ENCODE measurements at places on chromosomes 7 and 10.

DNA sequence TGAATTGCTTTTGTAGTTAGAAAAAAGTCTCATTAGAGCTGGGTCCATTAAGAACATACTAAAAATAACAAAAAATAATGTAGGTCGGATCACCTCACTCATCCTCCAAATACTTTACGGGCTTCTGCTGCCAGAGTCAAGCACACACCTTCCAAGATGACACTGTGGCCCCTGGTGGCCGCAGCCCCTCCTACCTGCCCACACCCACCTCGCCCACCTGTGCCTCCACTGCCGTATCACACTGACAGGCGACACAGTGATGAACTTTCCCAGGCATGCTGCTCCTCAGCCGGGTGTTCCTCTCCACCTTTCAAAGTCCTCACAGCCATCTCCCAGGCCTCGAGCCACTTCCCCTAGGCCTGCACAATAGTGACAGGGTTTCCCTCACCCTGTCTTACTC is 60.9 kb downstream of the STK17A start:
- no peak for DNase-seq

- DNase-seq, result no peak
Measured at GRCh38 chr10:108757946-108758345, 1165.4 kb downstream of the XPNPEP1 start.

- DNase-seq, result no peak
Measured at GRCh38 chr10:42594246-42594650, 44.1 kb downstream of the ZNF33B start.

DNA sequence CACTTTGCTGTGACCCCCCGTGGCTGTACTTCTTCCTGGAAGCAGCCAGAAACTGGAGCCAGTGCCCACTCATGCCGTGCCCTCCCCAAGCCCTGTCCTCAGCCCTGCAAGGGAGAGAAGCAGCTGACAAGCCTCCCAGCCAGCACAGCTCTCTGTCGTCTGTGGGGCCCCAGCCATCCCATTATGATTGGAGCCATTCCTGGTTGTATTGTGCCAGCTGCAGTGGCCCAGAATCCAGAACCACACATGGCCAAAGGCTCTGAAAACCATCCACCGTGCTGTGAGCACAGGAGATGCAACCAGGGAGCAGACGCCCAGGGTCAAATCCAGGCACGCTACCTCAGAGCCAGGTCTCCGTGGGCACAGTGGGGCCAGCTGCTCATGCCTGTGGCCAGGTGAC is 18.7 kb downstream of the GRID2IP start:
- DNase-seq, result no peak

- no peak for DNase-seq
Measured at GRCh38 chr7:133948588-133948987, 178.6 kb upstream of the LRGUK start.

- no peak for DNase-seq
Measured at GRCh38 chr7:124027236-124027635, 5.6 kb downstream of the TMEM229A start.

GRCh38 chr10:103757531-103758293 is 97.7 kb downstream of the SH3PXD2A start:
- DNase-seq, result no peak

DNA sequence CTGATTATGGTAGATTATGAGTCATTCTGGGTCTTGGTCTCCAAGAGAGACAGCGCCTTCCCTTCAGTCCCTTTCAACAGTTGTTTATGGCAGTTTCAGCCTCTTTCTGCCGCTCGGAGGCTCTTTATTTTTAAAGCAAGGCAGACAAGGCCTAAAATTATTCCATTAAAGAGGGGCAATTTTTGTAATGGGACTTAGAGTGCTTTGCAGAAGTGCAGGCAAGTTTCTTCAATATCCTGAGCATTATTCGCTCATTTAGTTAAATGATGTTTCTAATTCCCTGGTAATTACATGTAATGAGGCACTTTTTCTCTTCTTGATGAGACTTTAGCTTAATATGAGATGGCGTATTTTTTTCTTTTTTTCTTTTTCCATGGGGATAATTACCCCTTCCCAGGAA is 33.6 kb downstream of the BUB3 start:
- DNase-seq, result no peak

DNA sequence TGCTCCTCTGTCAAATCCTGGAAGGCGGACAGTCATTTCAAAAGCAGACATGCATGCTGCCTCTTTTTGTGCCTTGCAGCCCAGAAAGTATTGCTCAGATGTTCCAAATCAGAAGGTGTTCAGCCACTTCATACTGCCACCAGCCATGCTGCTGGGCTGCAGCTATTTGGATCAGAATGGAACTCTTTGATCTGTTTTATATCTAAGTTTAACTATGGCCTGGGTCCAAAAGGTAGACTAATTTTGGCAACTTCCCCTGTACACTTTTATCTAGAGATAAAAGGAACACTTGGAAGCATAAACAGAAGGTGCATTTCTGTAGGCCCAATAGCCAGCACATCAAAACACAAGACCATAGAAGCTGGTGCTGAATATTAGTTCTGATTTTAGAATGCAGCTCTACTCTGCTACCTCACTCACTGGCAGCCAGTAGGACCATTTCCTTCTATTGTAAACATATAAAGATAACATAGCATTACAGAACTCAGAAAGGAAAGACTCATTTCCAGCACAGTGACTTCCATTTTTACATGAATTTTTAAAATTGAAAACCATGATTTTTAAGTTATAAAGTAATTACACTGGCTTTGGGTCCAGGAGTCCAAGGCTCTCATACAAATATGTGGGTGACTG is 143.1 kb upstream of the CAV2 start:
- DNase-seq, result no peak

DNA sequence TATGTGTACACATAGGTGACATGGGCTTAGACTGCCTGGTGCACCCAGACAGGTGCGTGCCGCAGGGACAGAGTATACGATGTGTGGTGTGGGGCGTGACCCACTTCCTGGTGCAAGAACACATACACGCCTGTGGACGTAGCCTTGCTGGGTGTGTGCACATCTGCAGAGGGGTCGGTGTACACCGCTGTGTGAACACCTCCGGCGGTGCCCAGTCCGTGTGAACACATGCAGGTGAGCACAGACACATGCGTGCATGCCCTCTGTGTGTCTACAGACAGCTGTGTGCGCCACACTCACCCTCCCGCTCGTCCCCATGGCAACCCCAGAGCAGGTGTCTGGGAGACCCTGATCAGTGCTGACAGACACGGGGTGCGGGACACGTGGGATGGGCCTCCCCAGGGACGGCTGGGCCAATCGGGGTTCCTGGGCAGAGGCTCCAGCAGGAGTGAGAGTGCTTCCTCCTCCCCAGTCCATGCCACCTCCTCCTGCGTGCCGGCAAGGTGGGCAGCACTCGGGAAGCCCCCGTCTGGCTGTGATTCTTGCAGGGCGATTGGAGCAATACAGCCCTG is 23.4 kb downstream of the ELFN1 start:
- DNase-seq, result no peak

DNA sequence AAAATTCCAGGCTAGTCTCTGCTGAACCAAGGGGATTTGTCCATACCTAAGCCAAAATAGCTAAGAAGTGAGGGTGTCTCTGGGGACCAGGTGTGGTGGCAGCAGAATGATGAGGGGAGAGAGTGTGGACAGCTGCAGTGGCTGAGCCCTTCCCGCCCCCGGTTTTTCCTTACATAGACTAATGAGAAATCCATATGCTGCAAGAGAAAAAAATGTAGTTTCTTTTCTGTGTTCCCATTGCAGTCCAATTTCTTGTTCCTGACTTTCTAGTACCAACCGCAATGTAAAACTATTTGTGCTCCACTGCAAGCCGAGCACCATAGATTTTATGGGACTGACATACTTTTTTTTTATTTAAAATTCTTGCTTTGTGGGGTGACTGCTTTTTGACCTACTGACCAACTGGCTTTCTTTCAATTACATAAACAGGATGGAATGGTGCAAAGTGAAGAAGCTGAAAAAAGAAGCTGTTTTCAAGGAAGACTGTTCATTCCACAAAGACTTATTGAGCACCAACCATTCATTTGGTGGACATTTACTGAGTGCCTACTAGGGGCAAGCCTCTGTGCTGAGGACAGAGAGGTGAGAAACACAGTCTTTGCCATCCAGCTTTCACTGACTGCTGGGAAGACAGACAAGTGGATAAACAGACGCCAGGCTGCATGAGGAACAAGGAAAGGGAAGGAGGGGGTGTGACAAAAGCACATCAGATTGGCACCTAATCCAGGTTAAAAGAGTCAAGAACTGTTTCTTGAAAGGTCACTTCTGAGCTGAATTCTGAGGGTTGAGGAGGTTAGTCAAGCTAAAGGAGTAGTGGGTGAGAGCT is 9.8 kb downstream of the CEP41 start:
- DNase-seq, result no peak

GRCh38 chr10:4395731-4396130 is 430.3 kb upstream of the AKR1E2 start:
- DNase-seq, result no peak

DNA sequence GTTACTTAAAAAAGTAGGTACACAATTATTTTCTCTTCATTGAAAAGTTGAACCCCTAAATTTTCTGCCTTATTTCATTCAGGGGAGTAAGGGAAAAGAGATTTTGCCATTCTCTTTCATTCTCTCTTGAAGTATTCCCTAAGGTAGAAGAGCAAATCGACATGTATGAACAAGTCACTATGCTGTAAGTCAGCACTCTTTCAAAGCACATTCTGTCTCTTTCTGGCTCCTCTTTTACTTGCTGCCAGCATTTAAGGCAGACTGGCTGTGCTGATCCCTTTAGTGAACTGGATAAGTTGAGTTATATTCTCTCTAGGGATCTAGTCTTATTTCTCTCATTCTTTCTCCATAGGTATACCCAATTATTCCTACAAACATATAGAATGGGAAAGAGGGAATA is 222.3 kb upstream of the ZWINT start:
- DNase-seq, result no peak

- DNase-seq, result no peak
Measured at GRCh38 chr7:19572566-19572965, 136.3 kb downstream of the POLR1F start.

DNA sequence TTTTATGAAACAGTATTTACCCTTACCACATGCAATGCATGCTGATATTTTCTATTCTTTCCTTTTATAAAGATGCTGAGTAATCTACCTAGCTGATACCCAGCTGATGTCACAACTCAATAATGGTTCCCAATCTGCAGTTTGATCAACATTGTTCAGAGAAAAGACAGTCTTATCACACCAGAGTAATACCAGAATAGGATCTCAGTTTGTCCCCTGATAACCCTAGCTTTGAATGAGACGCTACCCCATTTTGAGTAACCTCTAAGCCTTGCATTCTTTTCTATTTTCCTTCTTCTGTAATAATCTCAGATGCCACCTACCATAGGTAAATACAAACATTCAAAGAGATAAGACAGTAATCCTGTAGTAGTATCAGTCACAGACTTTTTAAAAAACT is 99.6 kb upstream of the RELN start:
- DNase-seq, result no peak

- no peak for DNase-seq
Measured at GRCh38 chr7:70113536-70113935, 515.3 kb downstream of the AUTS2 start.
